Cerebellar cortex (tissue), 1 donor: ENCODE measurements at places on chromosomes 6 and 20.

- no peak for DNase-seq
Measured at GRCh38 chr6:18748314-18748713, 361.2 kb downstream of the RNF144B start.

- DNase-seq = no peak
Measured at GRCh38 chr6:68730291-68731054, 95.4 kb downstream of the ADGRB3 start.

GRCh38 chr6:135833771-135834170 is 17.7 kb upstream of the PDE7B start:
- no peak for DNase-seq

GRCh38 chr6:163416557-163417253 is 2.2 kb downstream of the QKI start:
- peak; percentile 85 for DNase-seq

GRCh38 chr6:78835817-78836216 is 31.5 kb upstream of the IRAK1BP1 start:
- no peak for DNase-seq

- no peak for DNase-seq
Measured at GRCh38 chr6:97841763-97842162, 558.7 kb upstream of the MMS22L start.

- peak; percentile 51 for DNase-seq
Measured at GRCh38 chr6:11609324-11610071, 71.9 kb downstream of the TMEM170B start.

GRCh38 chr6:30000156-30000791 is 57.9 kb downstream of the HLA-A start:
- DNase-seq = no peak

GRCh38 chr6:134317471-134318131 is at the start of gene SGK1:
Gene SGK1 (minus strand): TSS chr6:134318112. CDS start chr6:134317460, 652 bp downstream.
- peak; percentile 82 for DNase-seq

DNA sequence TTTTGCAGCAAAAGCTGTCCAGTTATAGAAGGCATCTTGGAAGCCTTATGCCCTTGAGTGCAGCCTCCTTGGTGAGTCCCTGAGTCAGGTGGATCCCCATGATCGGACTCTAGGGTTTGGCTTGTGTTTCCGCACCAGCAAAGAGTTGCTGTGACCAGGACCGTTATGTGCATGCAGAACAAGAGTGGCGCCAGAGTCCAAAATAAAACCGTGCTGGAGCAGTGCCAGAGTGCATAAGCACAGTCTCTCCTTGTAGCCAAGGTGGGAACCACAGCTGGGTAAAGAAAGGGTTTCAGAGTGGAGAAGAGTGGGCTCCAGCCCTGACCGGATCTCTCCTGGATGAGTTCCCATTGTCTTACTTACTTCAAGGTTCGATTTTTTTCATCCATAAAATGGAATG is 58.6 kb downstream of the FOXA2 start:
- no peak for DNase-seq

DNA sequence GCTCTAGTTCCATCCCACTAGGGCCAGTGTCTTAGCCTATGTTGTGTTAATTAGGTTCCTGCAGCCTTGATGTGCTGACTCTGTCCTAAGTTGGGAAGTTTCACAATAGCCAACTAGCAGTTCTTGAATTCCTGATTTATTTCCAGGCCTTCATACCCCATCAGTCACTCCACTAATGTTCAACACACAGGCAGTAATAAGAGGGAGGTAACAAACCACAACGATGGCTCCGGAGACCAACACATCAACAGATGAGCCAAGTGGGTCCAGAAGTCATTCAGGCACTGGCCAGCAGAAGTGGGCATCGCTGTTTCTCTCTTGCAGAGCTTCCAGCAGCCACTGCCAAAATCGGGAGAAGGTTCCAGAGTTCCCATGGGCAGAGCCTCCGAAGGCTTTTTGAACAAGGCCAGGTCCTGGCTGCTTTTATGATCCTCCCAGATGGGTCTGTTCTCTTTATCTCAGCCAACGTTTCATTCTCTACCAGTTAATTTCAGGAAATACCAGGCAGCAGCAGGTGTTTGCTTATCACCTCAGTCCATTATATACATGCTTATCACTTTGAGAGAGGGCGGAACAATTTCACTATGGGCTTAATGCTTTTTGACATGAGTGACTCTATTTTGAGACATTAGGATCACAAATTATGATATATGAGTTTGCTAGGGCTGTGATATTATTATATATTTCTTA is 48.5 kb upstream of the NOP56 start:
- DNase-seq = no peak

DNA sequence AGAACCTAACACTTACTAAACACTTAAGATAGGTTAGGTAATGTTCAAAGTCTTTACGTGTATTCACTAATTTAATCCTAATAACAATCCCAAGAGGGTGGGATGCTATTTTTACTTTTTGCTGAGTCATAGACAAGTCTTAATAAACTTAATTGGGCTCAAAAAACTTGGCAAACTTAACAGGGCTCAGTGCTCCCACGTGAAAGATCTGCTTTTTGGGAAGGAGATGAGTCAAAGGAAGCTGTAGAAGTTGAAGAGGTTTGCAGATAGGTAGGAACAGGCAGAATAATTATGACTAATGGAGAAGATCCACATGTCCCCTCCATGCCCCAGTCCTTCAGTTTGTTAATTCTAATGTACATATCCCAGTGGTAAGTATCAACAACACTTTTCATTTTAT is 44.5 kb upstream of the STMND1 start:
- no peak for DNase-seq

- no peak for DNase-seq
Measured at GRCh38 chr20:62755817-62756724, 40.2 kb upstream of the MRGBP start.
